ENCODE measurements at places on chromosomes 5 and 9.

- DNase-seq, result no peak
Measured at GRCh38 chr5:116911074-116911473, 336.5 kb upstream of the SEMA6A start.

- DNase-seq, result no peak
Measured at GRCh38 chr5:34524123-34524522, 132.0 kb upstream of the RAI14 start.

DNA sequence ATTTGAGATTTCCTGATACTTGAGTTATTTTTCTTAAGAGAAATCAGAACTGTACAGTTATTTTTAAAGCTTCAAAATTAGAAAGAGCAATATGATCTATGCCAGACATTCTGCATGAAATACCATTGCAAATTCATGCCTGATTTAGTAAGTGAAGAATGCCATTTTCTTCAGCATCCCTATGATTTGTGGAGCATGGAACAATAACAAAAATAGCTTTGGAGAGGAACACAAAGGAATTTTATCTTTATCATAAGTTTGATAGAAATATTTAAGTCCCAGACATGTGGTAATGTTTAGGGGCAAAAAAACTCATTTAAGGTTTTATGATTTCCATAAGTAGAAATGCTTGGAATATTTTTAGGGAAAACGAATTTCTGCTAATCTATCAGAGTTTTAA lies 1863.4 kb downstream of the EFNA5 start:
- DNase-seq, result no peak

DNA sequence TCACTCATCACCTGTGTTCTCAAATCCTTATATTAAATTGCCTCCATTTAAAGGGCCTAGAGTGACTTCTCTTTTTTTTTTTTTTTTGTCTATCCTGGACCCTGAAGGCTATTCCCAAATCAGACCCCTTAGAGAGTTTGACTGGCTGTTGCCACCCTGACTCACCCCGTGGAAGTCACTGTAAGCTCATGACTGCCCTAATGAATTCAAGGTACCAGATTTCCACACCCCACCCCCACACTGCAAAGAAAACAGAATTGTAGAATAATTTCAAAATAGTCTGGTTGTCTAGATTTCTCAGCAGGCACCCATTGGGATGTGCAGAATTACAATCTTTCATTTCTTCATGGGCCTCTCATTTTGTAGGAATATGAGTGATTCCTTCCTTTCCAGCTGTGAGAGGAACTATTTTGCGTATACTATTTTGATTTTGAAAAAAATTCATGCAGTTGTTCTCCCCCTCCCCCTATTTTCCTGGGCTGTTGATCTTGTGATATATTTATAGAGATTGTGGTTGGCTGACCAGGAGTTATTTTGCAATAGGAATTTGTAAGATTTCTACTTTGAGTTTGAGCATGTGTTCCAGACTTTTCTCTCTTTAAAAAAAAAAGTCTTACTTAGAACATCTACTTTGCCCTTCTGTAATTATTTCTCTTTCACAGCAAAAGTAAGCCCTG lies 79.1 kb downstream of the ZNF618 start:
- no peak for DNase-seq

- DNase-seq, result no peak
Measured at GRCh38 chr9:81108391-81108790, 581.0 kb downstream of the TLE1 start.

GRCh38 chr9:85658716-85659115 lies 83.0 kb downstream of the AGTPBP1 start:
- no peak for DNase-seq

DNA sequence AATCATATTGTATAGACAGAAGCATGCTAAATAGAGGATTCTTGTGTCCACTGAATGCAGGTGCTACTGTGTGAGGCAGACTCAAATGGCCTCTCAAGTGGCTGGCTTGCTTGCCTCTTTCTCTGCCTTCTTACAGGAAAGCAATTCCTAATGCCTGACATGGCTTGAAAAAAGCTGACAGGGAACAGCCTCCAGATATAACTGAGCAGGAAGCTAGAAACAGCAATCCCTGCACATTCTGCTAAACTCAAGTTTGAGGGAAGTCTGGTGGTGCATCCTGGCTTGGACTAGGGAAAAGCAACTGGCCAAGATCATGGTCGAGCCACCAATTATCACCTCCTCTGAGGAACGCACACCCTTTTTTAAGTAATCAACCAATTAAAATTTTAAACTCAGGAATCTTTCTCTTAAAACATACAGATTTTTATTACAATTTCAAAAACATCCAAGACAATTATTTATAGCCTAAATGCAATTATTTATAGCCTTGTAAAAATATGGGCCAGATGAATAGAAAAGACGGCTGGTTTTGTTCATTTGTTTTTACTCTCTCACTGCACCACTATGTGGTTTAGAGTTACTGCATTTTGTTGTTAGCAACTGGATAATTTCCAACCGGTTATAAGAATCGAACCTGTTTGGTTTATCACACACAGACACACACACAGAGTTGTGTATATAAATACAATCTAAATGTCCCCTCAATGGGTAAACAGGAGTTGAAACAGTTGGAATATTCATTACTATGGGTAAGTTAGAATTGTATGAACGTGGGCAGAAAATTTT lies 290.9 kb upstream of the ANKRD55 start:
- DNase-seq, result peak; percentile 2

DNA sequence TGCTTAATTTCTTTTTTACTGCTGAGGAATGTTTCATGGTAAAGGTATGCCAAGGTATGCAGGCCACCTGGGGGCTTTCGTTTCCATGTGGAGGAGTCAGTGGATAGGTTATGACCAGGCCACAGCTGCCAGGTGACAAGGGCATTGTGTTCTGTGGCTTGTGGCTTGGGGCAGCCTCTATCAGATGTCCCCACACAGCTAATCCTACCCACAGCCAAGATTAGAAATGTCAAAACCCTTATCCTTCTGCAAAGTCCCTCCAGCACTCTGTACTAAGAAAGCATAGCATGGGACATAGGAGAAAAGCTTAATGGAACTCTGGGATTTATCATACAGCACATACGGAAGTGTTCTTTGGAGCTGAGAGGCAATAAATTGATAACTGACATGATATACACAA lies 171.2 kb upstream of the S1PR3 start:
- no peak for DNase-seq

GRCh38 chr5:161058781-161059180 lies 206.8 kb upstream of the ATP10B start:
- DNase-seq, result no peak

DNA sequence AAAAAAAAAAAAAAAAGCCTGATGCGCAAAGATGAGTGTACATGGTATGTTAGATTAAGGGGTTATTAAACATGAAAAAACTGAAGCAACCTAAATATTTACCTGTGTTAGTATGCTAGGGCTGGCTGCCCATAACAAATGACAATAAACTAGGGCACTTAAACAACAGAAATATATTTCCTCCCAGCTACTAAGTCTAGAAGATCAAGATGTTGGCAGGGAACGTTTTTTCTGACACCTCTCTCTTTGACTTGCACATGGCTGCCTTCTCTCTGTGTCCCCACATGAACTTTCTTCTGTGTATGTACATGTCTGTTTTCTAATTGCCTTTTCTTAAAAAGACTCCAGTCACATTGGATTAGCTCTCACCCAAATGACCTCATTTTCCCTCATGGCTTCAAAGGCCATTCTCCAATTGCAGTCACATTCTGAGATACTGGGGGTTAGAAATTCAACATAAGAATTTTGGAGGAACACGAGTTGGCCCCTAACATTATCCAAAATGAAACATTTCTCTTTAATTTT lies 694.5 kb downstream of the CDH9 start:
- no peak for DNase-seq

GRCh38 chr9:136244122-136244968 lies 1.3 kb downstream of the QSOX2 start:
- DNase-seq, result peak; percentile 51

DNA sequence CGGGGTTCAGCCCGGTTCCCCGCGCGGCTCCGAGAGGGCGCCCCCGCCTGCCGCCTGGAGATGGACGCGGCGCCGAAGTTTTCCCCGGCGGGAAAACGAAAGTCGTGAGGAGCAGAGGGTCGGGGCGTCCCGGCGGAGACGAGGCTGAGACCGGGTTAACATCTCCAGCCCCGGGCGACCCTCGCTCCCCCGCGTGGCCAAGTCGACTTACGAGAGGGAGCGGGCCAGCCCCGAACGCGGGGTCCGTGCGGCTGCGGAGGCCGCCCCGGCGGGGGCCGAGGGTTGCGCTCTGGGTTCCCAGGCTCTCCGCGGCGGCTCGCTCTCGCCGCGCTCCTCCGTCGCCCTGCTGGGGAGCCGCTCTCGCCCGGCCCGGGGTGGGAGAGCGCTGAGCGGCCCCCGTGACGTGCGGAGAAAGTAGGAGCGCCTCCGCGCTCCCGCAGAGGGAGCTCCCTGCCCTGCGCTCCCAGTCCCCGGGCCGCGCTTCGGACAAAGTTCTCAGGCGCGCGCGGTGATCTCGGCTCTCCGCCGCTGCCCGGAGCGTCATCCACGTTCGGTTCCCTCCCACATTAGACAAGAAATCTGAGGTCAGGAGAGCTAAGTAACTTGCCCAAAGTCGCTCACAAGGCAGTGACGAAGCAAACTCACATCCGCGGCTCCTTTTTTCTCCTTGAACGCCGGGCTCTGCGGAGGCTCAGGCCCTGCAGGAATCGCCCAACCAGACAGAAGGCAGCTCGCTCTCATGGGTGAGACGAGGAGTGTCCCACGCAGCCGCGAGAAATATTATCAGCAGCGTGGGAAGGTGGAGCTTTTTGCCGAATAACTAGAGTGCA lies 1.2 kb upstream of the GCNT4 start:
- DNase-seq, result peak; percentile 58

- no peak for DNase-seq
Measured at GRCh38 chr5:111681414-111682120, 75.4 kb downstream of the NREP start.

DNA sequence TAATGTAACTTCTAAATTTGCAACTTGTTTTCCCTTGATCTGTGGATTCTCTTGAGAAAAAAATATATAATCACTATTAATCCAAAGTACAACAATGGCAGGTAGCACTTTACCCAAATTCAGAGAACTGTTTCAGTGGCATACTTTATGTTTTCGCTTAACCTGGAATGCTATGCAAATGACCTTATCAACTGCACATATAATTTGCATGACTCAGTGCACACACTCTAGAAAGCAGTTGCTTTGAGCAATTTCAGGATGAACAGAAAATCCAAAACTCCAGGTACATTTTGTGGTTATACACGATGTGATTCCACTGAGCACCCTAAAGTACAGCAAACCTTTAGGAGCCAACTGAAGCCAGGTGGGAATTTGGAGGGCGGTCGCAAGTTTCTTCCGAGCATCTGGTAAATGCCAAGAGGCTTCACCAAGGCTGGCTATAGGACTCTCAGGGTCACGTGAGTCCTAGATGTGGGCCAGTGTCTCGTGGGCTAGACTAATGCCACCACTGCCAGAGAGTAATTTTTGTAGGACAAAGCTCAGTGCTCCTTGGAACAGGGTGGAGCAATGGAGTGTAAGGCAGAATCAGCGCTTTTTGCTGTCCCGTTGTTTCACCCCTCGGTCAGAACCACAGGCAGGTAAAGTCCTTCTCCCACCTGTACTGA lies 37.3 kb downstream of the DMGDH start:
- DNase-seq, result no peak

- no peak for DNase-seq
Measured at GRCh38 chr5:27571681-27572080, 533.3 kb upstream of the CDH9 start.

DNA sequence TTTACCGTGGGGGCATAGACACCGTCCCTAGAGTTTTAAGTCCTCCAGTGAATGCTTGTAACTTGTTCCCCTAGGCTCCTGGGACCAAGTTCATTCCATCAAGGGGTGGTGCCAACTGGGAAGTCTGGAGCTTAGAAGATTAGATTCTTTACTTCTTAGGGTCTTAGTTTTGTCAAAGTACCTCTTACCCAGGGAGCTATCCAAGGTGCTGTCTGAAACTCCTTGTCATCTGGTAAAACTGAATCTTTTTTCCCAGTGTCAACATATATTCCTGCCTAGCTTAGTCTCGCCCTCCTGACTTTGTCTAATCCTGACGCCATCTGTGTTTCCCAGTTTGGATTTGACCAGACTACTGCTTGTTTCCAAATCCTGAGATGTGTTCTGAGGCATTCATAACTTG lies 41.6 kb downstream of the MAMDC2 start:
- no peak for DNase-seq

GRCh38 chr9:96021551-96022444 lies 146.3 kb downstream of the ERCC6L2 start:
- peak; percentile 36 for DNase-seq

GRCh38 chr9:32899181-32899580 lies 102.2 kb downstream of the APTX start:
- DNase-seq, result no peak

- DNase-seq, result no peak
Measured at GRCh38 chr9:85703398-85703797, 38.4 kb downstream of the AGTPBP1 start.

- no peak for DNase-seq
Measured at GRCh38 chr5:71693828-71694427, 25.1 kb upstream of the CARTPT start.

GRCh38 chr9:37621273-37622121 lies 29.1 kb upstream of the TOMM5 start:
- no peak for DNase-seq

GRCh38 chr9:15513335-15513734 lies 2.6 kb upstream of the PSIP1 start:
- peak; percentile 35 for DNase-seq

- no peak for DNase-seq
Measured at GRCh38 chr5:76104027-76104426, 20.8 kb downstream of the SV2C start.

GRCh38 chr5:38455796-38456330 lies 100.6 kb downstream of the LIFR start:
- no peak for DNase-seq

GRCh38 chr9:134054891-134055811 lies 12.7 kb downstream of the BRD3 start:
- DNase-seq, result no peak

GRCh38 chr5:21684992-21685391 lies 1168.2 kb downstream of the CDH12 start:
- DNase-seq, result no peak

DNA sequence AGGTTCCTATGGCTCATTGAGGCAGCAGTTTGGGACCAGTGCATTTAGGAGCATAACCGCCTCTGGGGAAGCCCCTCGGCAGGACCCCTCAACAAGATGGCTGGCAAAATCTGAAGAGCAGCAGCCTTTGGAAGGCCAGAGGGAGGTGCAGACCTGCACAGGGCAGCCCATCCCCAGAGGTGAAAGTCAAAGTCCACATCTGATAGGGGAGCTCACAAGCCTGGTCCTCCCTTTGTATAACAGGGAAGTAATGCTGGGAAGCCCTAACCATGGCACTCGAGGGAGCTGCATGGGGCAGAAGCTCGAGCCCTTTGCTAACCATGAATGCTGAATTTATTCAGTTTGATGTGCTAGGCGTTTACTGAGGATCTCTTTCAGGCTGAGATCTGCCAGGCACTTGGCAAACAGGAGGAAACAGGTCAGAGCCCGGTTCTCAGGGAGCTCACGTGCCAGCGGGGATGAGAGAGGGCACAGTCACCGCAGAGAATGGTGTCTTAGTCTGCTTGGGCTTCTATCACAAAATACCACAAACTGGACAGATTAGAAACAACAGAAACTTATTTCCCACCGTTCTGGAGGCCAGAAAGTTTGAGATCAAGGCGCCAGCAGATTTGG lies 114.1 kb downstream of the GABBR2 start:
- DNase-seq, result no peak

- no peak for DNase-seq
Measured at GRCh38 chr9:37683531-37684371, 33.0 kb downstream of the FRMPD1 start.
